Mesenteric fat pad (tissue), 1 donor: ENCODE measurements at places on chromosomes 2 and 18.

DNA sequence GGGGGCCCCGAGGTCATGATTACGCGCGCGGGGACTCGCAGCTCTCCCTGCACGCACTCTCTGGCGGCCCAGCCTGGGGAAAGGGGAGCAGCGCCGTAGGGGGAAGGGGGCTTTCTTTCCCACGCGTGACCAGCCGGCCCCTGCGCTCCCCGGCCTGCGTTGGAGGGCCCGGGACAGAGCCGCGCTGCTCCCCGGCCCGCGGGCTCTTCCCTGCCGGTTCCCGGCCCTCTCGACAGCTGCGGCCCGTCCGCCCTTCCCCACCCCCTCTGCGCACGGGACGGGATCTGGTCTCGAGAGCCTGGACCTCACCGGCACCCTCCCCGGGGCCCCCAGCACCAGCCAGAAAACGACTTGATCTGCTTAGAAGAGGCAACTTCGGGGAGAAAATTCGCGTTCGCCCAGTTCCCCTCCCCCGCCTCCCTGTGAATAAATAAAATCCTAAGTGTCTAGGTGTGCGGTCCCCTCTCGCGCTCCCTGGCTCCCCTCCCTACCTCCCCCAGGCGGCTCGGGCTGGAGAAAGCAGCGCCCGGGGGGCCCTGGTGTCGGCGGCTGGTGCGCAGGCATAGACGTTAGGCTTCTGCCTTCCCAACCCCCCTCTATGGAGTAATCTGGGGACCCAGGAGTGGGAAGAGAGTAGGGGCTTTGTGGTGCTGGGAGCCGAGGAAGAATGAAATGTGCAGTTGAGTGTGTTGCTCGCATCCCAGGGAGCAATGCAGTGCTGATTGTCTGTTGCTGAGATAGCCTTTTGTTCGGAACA, 803 bp upstream of the FIGN start:
- DNase-seq = peak; percentile 89

- no peak for DNase-seq
Observed at GRCh38 chr2:88950010-88950409, 258.5 kb downstream of the RPIA start.

GRCh38 chr18:63539904-63540510, 2.2 kb upstream of the SERPINB12 start:
- DNase-seq = no peak

DNA sequence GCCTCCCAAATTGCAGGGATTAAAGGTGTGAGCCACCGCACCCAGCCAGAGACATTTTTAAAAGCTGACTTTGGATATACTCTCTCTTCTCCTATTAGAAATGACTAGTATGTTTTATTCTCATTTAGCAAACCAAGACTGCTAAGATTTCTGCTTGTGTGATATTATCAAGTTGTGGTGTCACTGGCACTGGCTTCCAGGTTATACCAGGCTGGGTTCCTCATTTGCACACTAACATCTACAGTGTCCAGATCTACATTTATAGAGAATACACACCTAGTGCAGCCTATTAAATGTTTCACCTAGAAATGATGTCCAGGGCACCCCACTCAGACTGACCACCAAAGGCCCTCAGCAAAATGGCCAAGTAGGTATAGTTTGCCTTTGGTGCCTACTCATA, 265.3 kb upstream of the STON1 start:
- DNase-seq = no peak

GRCh38 chr18:57208047-57208446, 61.2 kb downstream of the BOD1L2 start:
- no peak for DNase-seq

DNA sequence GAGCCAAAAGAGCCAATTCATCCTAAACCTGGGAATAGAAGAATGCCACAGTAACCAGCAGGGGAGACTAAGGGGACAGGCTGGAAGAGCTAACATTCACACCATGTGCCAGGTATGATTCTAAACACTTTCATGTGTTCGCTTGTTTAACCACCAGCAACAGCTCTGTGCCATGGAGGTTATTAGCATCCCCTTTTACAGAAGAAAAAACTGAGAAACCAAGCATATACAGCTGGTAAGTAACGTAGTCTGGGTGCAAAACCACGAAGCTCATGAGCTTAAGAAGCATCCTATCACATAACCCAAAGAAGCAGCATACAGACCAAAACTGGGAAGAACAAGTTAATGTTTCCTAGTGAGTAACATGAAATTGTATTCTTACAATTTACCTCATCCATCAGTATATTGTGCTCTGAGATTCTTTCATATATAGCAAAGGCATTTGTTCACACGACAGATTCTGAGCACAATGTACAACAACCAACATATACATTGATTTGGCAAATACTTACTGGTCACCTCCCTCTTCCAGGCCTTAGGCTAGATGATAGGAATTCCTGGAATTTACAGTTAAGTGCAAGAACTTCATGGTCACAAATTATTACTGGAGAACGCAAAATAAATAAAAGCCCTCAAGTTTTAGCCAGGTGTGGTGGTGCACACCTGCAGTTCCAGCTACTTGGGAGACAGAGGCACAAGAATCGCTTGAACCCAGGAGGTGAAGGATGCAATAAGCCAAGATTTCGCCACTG, 36.5 kb upstream of the HNRNPA3 start:
- DNase-seq = no peak
